NCI-H460 (cell line): ENCODE measurements at places on chromosomes 3 and 15.
A peak's percentile ranks its signal among the peaks of the same experiment; 100 is the strongest.

GRCh38 chr3:99901200-99901926, 83.7 kb downstream of the CMSS1 start:
- peak; percentile 27 for DNase-seq

GRCh38 chr3:175121225-175121624, 262.1 kb downstream of the NAALADL2 start:
- DNase-seq: no peak

- DNase-seq: no peak
These were observed 48.8 kb downstream of the FBXO22 start for GRCh38 chr15:75952525-75952924.

DNA sequence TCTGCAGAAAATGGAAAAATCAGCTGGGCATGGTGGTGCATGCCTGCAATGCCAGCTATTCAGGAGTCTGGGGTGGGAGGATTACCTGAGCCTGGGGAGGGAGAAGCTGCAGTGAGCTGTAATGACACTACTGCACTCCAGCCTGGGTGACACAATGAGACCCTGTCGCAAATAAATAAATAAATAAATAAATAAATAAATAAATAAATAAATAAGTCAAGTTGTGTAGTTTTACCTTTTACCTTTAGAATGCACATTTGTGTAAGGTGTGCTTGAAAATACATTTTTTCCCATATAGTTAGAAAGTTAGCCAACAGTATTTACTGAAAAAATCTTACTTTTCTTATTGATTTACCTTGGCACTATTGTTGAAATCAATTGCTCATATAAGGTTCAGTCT, 515.6 kb downstream of the NAALADL2 start:
- DNase-seq: no peak

DNA sequence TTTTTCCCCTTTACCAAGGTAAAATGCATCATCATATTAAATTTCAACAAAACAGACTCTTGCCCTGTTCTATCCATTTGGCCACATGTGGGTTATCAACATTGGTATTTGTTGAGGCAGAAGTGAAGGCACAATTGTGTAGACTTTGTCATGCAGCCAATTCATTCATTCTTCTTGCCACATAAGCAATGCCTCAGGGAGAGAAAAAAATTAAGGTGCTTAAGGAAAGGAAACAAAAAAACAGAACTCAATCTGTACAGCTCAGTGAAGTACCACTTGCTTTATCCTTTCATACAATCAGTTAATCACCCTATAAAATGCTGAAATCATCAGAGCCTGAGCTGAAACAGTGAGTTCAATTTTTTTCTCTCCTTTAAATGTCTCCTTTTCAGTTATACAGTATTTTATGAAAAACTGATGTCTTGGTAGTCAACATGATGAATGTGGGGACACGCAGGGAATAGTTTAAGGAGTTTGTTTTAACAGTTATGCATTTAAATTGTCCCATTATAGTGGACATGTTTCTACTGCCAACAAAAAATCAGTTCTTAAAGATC, 588.9 kb downstream of the MFSD1 start:
- no peak for DNase-seq

DNA sequence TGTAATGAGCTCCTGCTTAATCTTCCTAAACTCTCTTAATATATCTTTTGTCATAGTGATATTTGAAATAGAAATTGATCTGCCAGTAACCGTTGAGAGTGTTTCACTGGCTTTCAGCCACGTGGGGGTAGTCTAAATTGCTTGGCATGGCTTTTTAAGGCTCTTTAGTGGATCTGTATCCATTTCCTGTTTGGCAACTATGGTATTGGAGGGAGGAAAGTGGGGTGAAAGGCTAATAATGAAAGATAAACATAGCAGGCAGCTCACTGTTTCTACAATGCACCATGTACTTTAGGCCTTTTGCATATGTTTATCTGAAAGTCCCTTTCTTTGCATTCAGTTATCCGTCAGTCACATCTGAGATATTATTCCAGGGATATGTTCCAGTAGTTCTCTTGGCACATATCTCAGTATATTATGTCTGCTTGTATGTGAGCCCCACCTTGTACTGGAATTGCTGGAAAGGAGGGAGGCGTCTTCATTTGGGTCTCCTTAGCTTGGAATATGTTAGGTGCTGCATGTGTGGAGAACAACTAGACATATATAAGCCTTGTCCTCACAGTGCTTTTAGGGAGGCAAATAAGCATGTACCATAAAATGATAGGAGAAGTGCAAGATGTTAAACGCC, 10.8 kb downstream of the TOPAZ1 start:
- no peak for DNase-seq

GRCh38 chr3:150014782-150015181, 44.1 kb upstream of the PFN2 start:
- no peak for DNase-seq

- DNase-seq: no peak
These were observed 202.6 kb downstream of the UACA start for GRCh38 chr15:70560617-70561328.

DNA sequence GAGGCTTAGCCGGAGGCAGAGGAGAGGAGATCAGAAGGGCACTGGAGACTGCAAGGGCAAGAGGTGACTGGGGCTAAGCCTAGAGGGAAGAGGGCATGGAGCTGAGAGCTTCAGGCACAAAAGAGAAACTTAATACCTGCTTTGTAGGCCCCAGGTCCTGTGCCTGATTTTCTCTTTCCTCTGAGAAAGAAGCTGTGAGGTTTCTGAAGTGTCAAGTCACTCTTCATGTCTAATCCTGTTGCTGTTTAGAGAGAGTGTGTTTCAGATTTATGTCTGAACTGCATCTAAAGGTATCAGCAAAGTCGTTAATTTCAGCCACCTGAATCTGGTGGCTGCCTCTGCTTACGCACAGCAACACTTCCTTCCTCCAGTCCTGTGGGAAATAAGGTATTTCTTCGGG, 106.9 kb upstream of the RNU6-1 start:
- no peak for DNase-seq

DNA sequence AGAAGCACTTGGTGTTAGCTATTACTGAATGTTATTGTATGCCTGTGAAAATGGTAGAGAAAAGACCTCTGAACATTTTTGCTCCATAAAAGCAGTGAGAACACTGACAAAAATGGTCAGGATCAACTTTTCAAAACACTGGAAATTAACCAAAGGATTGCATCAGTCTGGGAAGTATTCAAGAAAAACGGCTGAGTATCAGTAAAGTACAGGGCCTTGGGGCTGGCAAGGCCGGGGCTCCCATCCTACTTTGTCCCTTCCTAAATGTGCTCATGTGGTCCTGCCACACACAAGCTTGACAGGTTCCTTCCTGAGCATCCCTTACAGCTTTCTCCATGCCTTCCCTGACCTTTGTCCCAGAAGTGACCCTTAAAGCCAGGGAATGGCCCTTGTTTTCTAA, 84.0 kb downstream of the CFAP20DC start:
- DNase-seq: no peak

GRCh38 chr3:136626493-136626892, 125.7 kb downstream of the STAG1 start:
- no peak for DNase-seq

- no peak for DNase-seq
These were observed 48.7 kb downstream of the SETMAR start for GRCh38 chr3:4351872-4352271.

- no peak for DNase-seq
These were observed 74.4 kb upstream of the CHRNB4 start for GRCh38 chr15:78715434-78715833.

- no peak for DNase-seq
These were observed 102.6 kb downstream of the ITPR1 start for GRCh38 chr3:4595710-4596113.

GRCh38 chr3:75176937-75177336, 487.2 kb upstream of the FRG2C start:
- DNase-seq: no peak

DNA sequence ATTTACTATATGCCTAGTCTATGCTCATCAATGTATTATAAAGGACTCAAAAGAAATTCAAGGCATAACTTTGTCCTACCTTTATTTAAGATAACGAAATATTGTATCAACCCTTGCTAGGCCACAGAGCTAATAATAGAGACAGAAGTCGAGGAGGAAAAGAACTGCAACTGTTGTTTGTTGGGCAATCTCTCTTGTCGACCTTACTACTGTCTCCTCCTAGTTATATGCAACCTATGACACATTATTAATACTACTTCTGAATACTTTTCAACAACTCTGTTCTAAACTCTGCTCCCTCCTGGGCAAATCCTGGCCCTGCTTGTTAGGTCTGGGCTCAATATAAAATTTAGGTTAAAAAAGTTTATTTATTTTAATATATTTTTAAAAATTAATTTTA, 24.6 kb downstream of the SPPL2A start:
- no peak for DNase-seq

- no peak for DNase-seq
These were observed 4.2 kb upstream of the DAPK2 start for GRCh38 chr15:64050281-64051092.

DNA sequence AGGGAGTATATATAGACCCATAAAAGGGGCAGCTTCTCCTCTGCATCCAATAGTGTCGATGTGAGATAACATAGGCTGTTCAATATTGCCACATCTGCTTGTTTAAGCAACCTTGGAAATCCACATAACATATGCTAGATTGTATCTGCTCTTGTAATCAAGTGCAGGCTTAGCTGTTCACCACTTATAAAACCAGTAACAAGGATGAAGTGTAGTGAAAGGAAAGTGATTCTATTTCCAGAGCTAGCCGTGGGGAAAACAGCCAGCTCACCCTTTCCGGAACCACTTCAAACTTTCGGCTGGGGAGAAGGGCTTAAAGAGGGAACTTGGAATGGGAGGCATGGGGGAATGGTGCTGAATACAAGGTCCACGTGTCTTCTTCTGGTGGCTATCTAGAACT, 204.0 kb downstream of the TAFA4 start:
- DNase-seq: no peak

DNA sequence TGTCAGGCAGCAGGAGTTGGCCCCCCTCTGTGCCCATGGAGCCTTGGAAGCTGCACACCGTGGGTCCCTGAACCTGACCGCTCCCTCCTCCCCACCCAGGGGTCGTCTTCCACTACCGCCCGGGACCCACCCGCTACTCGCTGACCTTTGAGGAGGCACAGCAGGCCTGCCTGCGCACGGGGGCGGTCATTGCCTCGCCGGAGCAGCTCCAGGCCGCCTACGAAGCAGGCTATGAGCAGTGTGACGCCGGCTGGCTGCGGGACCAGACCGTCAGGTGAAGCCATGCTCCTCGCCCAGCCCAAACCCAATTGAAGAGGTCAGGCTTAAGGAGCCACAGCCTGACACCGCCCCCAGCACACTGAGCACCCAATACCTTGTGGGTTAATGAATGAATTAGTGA, 43.9 kb downstream of the ACAN start:
- no peak for DNase-seq

DNA sequence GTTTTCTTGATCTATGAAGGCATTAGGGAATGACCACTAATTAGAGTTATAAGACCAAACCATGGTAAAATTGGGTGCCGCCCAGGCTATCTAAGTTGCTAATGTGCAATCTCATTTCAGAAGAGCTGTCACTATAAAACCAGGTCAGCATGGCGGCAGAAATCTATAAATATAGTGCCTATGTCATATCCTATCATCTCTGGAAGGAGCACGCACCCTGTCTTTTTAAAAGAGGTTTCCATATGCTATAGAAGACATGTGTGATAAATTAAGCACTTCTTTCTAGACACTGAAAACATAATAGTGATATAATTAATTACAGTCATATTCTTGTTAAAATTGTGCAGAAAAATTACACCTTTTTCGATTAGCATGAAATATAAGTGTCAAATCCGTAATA, 152.0 kb upstream of the MDFIC2 start:
- no peak for DNase-seq

GRCh38 chr3:47478022-47478421, 2.3 kb upstream of the SCAP start:
- DNase-seq: no peak

DNA sequence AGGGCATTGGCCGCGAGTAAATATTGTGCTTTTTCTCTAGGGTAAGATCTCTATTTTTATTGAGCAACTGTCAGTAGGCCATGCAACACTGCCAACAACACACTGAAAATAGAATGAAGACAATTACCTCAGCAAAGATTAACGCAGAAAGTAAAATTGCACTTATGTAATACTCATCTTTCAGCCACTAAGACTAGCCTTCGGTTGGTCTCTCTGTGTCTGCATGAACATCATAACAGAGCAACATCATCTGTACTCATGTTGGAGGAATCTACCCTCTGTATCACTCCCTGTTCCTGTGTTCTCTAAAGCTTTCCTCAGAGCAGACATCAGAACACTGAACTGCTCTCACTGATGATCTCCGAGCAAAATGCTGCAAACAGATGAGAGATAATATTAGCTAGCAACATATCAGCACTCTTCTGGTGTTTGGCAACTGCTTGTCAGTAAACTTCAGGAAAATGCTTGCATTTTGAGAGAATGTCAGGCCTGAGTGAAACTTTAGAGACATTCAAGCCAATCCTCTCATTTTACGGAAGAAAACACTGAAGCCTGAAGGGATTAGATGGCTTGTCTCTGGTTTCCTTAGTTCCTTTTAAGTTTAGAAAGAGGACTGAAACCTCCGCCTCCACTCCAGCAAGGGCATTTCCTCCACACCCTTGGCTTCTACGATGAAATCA, 8.4 kb upstream of the LRRC3B start:
- DNase-seq: no peak

- DNase-seq: no peak
These were observed 124.8 kb downstream of the NSUN3 start for GRCh38 chr3:94187697-94188096.

DNA sequence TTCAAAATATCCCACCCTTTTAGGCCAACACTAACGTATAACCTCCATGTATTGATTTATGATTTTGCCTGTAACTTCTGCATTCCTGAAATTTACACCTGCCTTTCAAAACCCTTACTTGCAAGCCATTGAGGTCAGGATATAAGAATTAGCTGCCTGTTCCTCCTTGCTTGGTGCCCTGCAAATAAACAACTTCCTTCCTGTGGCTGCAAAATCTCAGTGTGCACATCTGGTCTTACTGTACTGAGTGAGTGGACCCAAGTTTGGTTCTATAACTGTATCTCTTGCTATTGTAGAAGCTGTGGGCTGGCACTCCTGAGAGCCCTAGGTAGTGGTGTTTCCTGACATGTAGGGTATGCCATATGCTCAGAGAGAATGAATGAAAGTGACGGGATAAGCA, 191.1 kb upstream of the RASGRP1 start:
- no peak for DNase-seq

DNA sequence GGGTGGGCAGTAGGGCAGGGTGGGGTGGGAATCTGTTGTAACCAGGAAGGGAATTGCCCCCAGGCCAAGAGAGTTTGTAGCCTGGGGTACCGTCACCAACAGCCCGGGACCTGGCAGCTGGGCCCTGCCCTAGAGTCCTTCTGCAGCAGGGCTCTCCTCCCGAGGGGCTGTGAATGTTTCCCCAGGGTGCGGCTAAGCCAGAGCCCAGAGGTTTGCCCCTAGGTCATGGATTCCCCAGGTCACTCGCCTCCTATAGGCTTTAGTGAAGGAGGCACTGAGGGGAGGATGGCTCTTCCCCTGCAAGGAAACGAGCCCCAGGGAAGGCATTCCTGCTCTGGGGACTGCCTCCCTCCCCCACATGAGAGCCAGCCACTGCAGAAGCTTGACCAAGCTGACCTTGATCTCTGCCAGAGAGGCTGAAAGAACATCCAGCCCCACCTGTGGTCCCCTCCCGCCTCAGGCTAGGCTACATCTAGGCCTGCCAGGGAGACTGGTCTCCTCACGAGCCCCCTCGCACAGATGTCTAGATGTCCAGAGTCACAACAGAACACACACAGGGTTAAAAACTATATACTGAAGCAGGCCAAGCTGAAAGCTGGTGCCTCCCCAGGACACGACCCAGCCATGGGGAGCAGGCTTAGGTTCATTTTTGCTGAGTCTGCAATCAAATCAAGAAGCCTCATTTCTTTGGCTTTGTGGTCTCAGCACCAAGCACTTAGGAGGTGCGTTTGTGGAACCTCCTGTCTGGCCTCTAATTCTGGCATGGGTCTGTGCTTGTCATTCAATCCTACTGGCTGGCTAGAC, 69.1 kb upstream of the TAMM41 start:
- DNase-seq: no peak
